ENCODE measurements at places on chromosomes 7 and 10.
A peak's percentile ranks its signal among the peaks of the same experiment; 100 is the strongest.

DNA sequence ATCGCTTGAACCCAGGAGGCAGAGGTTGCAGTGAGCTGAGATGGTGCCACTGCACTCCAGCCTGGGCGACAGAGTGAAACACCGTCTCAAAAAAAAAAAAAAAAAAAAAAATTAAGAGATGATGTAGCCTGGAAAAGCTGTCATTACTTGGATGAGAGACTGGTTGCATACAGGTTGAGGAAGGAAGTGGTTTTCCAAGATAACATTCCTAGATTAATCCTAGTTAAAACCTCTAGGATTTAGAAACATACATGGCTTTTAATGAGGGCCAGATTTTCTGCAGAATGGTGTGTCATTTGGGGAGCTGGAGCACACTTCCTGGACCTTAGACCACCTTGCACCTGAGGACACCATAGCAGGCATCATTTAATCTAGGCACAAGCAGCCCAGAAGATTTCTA, 17.8 kb downstream of the VWA2 start:
- no peak for DNase-seq
- peaks cover 4% of the 10 kb centered on the region for H3K4me1 ChIP-seq
- no peaks in the 10 kb centered on the region for H3K36me3 ChIP-seq
- H3K27me3 ChIP-seq, result peaks cover 11% of the 10 kb centered on the region
- no peak overlapping the region for H3K27ac ChIP-seq
- H3K4me3 ChIP-seq, result no peak overlapping the region

DNA sequence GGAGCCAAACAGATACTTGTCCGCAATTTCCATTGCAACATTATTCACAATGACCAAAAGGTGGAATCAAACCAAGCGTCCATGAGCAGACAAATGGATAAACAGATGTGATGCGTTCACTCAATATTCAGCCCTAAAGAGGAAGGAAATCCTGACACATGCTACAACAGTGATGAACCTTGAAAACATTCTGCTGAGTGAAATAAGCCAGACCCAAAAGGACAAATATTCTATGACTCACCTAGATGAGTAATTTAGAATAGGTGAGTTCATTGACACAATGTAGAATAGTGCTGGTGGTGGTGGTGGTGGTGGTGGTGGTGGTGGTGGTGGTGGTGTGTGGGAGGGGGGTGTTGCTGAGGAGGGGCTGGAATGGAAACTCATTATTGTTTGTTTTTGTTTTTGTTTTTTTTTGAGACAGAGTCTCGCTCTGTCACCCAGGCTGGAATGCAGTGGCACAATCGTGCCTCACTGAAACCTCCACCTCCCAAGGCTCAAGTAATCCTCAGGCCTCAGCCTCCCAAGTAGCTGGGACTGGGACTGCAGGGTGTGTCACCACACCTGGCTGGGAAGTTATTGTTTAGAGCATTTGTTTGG, 28.6 kb downstream of the SMKR1 start:
- H3K27ac ChIP-seq, result no peak overlapping the region
- no peak overlapping the region for H3K4me3 ChIP-seq
- no peaks in the 10 kb centered on the region for H3K36me3 ChIP-seq
- no peak for DNase-seq
- H3K27me3 ChIP-seq, result peaks cover 11% of the 10 kb centered on the region

GRCh38 chr10:73853196-73853595, 21.2 kb downstream of the CAMK2G start:
- H3K4me1 ChIP-seq, result peaks cover 49% of the 10 kb centered on the region
- no peak overlapping the region for H3K4me3 ChIP-seq
- H3K27me3 ChIP-seq, result no peaks in the 10 kb centered on the region
- no peak for DNase-seq
- peaks cover 64% of the 10 kb centered on the region for H3K36me3 ChIP-seq

DNA sequence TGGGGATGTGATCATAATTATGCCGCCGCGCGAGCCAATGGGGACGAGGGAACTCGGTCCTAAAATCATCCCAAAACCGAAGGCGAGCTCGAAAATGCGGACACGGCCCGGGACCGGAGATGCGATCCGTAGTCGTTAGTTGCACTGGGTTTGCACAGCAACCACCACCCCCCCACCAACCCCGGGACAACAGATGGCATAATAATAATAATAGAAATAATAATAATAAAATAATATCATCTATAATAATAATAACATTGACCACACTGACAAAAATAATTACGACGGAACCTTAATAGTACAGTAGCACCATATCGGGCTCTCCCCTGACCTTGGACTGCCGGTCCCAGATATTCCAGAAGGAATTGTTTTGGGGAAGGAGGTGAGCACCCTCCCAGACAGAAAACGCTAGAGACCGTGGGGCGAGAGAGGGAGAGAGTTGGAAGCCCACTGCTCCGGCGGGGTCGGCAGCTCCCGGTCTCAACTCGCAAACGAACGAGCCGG, 1.1 kb upstream of the EMX2 start:
- H3K4me3 ChIP-seq, result peak overlapping the region; percentile 51
- DNase-seq, result no peak
- H3K36me3 ChIP-seq, result peaks cover 1% of the 10 kb centered on the region
- H3K27me3 ChIP-seq, result peaks cover 98% of the 10 kb centered on the region

GRCh38 chr7:35652124-35652523, 42.8 kb downstream of the HERPUD2 start:
- H3K4me3 ChIP-seq, result no peak overlapping the region
- H3K27me3 ChIP-seq, result no peaks in the 10 kb centered on the region

GRCh38 chr10:47094126-47094525, 182.9 kb downstream of the PTPN20 start:
- no peak overlapping the region for H3K4me3 ChIP-seq
- H3K4me1 ChIP-seq, result no peaks in the 10 kb centered on the region
- no peak overlapping the region for H3K27ac ChIP-seq

DNA sequence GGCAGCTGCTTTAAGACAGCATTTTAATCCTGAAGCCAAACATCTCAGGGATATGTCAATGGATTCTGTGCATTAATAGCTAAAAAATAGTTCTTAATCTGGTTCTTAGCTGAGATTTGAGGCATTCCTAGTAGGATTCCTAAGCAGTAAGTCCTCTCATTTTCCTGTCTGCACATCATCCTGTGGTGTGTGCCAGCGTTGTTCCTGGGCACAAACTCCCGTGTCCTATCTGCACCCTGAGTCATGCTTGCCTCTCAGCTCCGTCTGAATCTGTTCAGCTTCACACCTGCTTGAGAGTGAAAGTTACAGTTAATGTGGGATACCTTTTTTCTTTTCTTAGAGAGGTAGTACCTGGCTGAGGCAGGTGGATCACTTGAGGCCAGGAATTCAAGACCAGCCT, 19.5 kb downstream of the BAG3 start:
- H3K4me1 ChIP-seq, result peaks cover 12% of the 10 kb centered on the region
- peaks cover 31% of the 10 kb centered on the region for H3K36me3 ChIP-seq
- DNase-seq, result no peak
- no peak overlapping the region for H3K4me3 ChIP-seq
- H3K27ac ChIP-seq, result no peak overlapping the region

GRCh38 chr10:129793479-129793878, 170.6 kb downstream of the EBF3 start:
- DNase-seq, result no peak
- H3K27me3 ChIP-seq, result no peaks in the 10 kb centered on the region
- no peak overlapping the region for H3K27ac ChIP-seq
- no peak overlapping the region for H3K4me3 ChIP-seq

GRCh38 chr10:45354261-45354660, 19.8 kb upstream of the ALOX5 start:
- DNase-seq, result no peak
- peaks cover 12% of the 10 kb centered on the region for H3K4me1 ChIP-seq
- no peak overlapping the region for H3K4me3 ChIP-seq
- no peaks in the 10 kb centered on the region for H3K36me3 ChIP-seq

- peaks cover 4% of the 10 kb centered on the region for H3K27me3 ChIP-seq
- no peak overlapping the region for H3K4me3 ChIP-seq
- H3K27ac ChIP-seq, result no peak overlapping the region
- no peak for DNase-seq
- no peaks in the 10 kb centered on the region for H3K36me3 ChIP-seq
Measured at GRCh38 chr7:20595971-20596370, 19.5 kb upstream of the ABCB5 start.

DNA sequence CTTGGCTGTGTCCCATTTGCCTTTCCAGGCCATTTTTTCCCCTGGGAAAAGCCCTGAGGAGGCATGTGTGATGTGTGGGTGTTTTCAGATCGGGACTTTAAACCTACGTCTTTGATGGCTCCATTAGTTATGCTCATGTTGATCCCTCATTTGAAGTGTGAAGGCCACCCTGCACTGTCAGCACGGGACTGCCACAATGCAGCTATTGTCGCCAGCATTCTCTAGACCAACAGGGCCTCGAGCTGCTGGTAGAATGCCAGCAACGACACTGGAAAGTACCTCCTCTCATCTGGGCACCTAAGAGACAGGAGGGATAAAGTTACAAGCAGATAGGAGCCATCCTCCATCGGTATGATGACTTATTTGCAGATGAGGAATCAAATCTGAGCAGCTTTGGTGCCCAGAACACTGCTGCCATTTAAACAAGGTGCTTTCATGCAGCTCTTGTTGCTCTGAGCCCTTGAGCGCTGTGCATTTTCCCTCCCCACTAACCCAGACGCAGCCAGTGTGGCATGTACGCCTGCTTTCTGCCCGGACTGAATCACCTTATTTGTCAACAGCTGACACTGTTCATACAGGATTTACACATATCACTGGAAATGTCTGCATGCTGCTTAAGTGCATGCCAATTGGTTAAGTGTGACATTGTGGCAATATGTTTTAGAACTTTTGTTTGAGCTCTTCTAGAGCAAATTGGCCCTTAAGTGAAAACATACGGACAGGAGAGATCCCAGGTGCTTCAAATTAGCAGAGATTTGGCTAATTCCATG, 175.0 kb upstream of the PITRM1 start:
- H3K27ac ChIP-seq, result no peak overlapping the region
- peaks cover 3% of the 10 kb centered on the region for H3K4me1 ChIP-seq
- no peaks in the 10 kb centered on the region for H3K36me3 ChIP-seq
- peaks cover 59% of the 10 kb centered on the region for H3K27me3 ChIP-seq
- no peak overlapping the region for H3K4me3 ChIP-seq

GRCh38 chr7:142542105-142542504, 207.2 kb upstream of the PRSS1 start:
- H3K27ac ChIP-seq, result no peak overlapping the region
- H3K27me3 ChIP-seq, result no peaks in the 10 kb centered on the region
- H3K4me3 ChIP-seq, result no peak overlapping the region
- DNase-seq, result no peak
- H3K36me3 ChIP-seq, result no peaks in the 10 kb centered on the region

GRCh38 chr7:149838992-149839408, 825 bp downstream of the ZNF862 start:
- H3K4me3 ChIP-seq, result peak overlapping the region; percentile 85
- peak overlapping the region; percentile 43 for H3K27ac ChIP-seq
- H3K4me1 ChIP-seq, result peaks cover 25% of the 10 kb centered on the region
- H3K27me3 ChIP-seq, result peaks cover 9% of the 10 kb centered on the region
- H3K36me3 ChIP-seq, result peaks cover 10% of the 10 kb centered on the region
- no peak for DNase-seq

DNA sequence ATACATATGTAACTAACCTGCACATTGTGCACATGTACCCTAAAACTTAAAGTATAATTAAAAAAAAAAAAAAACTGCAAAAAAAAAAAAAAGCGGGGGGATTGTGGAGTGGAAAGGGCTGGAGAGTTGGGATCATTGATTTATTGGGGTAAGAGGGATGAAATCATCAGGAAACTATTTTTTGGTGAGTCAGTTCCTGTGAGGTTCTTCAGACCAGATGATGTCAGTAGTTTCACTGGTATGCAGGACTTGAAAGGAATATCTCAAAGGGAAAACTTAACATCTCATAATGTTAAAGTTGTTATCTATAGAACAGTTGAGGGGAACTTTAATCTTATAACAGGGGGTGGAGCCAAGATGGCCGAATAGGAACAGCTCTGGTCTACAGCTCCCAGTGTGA, 32.6 kb upstream of the TECTB start:
- no peaks in the 10 kb centered on the region for H3K36me3 ChIP-seq
- H3K27ac ChIP-seq, result no peak overlapping the region
- no peak for DNase-seq
- H3K4me3 ChIP-seq, result no peak overlapping the region
- H3K27me3 ChIP-seq, result no peaks in the 10 kb centered on the region
- H3K4me1 ChIP-seq, result no peaks in the 10 kb centered on the region

GRCh38 chr7:92973293-92973731, 136.9 kb upstream of the CDK6 start:
- no peak overlapping the region for H3K4me3 ChIP-seq
- H3K27ac ChIP-seq, result no peak overlapping the region
- no peaks in the 10 kb centered on the region for H3K27me3 ChIP-seq
- H3K4me1 ChIP-seq, result peaks cover 10% of the 10 kb centered on the region
- DNase-seq, result no peak

- no peaks in the 10 kb centered on the region for H3K36me3 ChIP-seq
- no peak overlapping the region for H3K4me3 ChIP-seq
- H3K27me3 ChIP-seq, result no peaks in the 10 kb centered on the region
- no peak overlapping the region for H3K27ac ChIP-seq
- no peak for DNase-seq
Measured at GRCh38 chr10:111835574-111835973, 348.0 kb downstream of the GPAM start.

All from activated naive CD4-positive, alpha-beta T cell treated with anti-CD3 and anti-CD28 coated beads, Interleukin-2, amount 10 ng/mL, durations not matched to agents 7 days and 5 days (primary cell).